ENCODE measurements at places on chromosomes 7 and 10.
A peak's percentile ranks its signal among the peaks of the same experiment; 100 is the strongest.

- DNase-seq: peak; percentile 23
These were observed 928.7 kb downstream of the IPMK start for GRCh38 chr10:57338823-57339558.

DNA sequence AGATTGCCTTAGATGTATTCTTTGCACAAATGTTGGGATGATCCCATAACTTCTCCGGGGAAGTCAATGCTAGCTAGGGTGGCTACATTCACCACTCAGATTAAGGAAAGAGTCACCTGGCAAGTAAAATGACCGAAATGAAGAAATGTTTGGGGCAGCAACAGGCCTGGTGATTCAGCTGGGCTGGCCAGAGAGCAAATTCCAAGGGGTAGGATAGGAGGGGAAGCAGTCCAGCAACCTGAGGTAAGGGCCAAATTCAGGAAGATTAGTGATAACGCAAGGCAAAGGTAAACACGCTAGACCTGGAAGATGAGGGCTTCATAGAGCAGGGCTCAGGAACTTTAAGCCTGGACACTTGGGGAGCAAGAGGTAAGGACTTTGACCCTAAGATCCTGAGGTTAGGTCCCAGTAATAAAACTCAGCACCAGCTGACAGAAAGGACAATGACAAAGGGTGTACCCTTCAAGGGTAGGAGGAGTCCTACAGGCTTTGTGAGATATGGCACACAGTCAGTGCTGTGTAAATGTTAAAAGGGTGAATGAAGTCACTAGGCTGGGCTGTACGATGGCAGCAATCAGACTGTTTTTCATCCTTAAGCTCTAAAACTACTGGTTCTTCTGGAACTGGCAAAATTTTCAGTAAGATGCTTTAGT lies 22.7 kb upstream of the SMNDC1 start:
- no peak for DNase-seq

DNA sequence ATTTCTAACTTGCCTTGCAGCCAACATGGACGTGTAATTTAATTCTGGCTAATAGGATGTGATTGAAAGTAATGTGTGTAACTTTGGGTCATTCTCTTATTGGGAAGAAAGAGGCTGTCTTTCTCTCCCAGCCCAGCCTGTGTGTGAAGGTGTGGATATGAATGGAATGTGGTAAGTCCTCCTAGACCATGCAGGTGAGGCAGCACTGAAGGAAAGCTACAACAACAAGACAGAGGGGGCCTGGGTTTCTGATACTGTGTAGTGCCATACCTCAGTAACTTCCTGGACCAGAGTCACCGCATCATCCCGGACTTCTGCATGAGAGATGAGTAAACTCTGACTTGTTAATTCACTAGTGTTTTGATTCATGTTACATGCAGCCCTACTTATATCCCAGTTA lies 237.0 kb downstream of the EXOC4 start:
- no peak for DNase-seq

DNA sequence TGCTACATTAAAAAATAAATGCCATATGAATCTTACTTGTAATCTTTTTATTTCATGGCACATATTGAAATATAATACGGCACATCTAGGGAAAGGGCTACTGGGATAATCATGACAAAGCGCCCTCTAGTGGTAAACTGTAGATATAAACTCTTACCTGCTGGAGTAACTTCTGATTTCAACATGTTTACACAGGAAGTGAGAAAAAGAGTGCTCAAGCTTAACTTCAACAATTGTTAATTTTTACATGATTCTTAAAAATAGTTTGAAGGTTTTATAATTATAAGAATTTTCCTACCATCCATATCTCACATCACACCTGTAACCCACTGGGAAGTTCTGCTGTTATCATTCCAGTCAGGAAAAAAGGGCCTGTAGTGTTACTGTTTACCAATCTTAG lies 2.0 kb upstream of the HEPACAM2 start:
- DNase-seq: no peak

DNA sequence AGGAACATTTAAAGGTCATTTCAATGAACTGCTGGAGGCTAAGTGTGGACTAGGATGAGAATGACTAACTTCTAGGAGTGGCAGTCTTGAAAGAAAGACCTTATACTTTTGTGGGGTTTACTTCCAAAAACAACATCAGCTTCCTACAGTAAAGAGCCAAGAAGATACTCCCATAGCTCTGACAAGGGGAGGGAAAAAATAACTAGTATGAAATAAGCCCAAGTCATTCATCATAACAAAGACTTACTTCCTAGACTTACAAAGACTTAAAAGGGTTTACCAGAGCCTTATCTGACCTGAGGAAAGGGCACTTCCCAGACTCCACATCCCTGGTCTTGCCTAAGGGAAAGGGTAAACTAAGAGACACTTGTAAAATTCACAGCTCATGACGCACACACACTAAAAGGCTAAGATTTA lies 31.7 kb downstream of the ARHGAP12 start:
- no peak for DNase-seq

- no peak for DNase-seq
These were observed 301.3 kb downstream of the RNLS start for GRCh38 chr10:88281592-88282347.

DNA sequence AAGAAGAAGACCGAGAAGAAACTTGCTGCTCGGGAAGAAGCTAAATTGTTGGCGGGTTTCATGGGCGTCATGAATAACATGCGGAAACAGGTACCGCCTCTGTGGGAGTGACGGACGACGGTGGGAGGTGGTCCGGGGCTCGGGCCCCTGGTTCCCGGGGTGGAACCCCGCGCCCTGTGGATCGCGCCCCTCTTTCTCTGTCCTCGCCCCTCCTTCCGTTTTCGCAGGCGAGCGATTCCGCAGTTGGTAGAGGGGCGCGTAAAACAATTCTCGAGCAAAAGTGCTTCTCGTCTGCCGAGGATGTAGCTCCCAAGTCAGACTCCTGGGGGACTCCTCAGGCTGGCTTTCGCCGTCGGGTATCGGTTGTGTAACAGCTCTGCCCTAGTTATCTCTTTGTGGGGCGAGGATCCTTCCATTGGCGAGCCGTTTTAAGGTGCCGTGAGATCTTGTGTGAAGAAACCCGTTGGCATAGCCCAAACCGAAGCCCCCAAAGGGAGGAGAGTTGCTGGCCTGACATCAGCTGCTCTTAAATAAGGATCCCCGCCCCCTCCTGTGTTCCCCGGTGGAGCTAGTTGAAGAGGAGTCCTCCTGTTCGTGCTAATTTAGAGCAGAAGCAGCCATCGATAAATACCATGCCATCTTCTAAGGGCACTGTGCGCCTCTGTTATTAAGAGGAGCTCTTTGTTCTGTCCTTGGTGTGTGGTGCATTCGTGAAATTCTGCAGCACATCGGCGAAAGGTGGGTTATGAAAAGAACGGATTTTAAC lies 655 bp downstream of the KLHL7 start:
- DNase-seq: peak; percentile 33

DNA sequence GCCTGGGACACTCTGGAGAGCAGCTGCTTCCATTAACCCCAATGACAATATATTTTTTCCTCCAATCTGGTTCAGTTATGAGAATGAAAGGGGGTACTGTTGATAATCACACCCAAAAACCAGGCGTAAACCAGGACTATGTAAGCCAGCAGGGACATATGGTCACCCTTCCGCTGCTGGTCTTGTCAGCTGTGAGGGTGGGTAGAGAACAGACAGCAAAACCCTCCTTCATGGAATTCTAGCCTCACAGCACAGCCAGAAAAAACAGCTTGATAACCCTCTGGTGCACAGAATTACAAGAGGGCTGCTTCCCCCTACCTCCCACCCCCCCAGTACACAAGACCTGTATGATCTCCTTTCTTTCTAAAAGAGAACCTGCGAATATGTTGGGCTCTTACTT lies 368.8 kb upstream of the ZMIZ1 start:
- DNase-seq: no peak

- DNase-seq: no peak
These were observed 89.7 kb upstream of the STEAP4 start for GRCh38 chr7:88396295-88396947.

- no peak for DNase-seq
These were observed 395.9 kb downstream of the TFEC start for GRCh38 chr7:115634633-115635032.

GRCh38 chr10:30059209-30060107 lies at the start of gene JCAD:
JCAD (minus strand) TSS chr10:30059586; CDS start chr10:30047812, 11,774 bp downstream.
- DNase-seq: peak; percentile 67

GRCh38 chr10:15189133-15189885 lies 20.8 kb upstream of the NMT2 start:
- DNase-seq: no peak

DNA sequence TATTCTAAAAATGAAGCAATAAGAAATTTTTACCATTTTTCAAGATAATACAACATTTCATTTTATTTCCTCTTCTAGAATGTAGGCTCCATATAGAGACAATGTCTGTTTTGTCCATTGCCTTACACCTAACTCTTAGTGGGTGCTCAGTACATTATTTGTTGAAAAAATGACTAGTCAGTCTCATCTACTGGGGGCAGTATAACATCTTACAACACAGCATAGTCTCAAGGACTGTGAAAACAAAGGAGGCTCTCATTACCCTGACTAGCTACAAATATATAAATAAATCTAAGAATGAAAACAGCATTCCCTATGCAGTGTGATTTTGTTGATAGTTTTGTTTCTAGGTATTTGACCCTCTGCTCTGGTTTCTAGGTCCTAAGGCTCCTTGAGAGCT lies 11.6 kb downstream of the CRPPA start:
- DNase-seq: no peak

- no peak for DNase-seq
These were observed 273.2 kb downstream of the ELFN1 start for GRCh38 chr7:1943326-1943725.

DNA sequence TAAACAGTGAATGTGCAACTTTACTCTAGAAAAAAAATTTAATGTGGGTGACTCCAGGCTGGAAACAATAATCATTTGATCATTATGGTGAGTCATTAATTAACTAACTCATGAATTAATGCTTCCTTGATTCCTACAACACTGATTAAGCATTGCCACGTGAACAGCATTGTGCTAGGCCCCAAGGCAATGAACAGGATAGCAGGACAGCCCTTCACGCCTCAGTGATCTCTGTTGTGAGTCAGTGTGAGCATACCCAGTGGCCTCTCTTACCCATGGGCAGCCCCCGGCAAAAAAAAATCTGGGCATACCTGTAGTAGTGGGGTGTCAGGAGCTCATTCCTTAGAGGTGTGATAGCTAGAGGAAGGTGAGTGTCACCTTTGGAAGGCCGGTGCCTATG lies 76.0 kb downstream of the DENND2A start:
- no peak for DNase-seq

DNA sequence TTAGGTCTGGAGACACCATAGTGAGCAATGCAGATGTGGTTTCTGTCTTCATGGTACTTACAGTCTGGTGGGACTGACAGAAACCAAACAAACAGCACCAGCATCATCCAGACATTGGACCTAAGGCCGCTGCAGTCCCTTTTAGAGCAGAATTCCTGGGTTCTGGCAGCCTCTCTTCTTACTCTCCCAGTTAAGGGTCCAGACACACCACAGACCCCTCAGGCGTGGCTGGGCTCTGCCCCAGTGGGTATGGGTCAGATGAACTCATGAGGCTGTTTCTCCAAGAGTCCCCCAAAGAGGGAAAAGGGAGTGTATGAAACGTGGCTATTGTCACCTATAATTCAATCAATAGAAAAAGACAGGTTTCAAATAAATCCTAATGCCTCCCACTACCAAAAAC lies 31.3 kb downstream of the PRLHR start:
- DNase-seq: no peak

GRCh38 chr7:123819001-123819400 lies 26.0 kb upstream of the HYAL4 start:
- DNase-seq: no peak

Data from neural crest cell (in vitro differentiated cells).